ENCODE measurements at places on chromosomes 12 and 14.
A peak's percentile ranks its signal among the peaks of the same experiment; 100 is the strongest.

DNA sequence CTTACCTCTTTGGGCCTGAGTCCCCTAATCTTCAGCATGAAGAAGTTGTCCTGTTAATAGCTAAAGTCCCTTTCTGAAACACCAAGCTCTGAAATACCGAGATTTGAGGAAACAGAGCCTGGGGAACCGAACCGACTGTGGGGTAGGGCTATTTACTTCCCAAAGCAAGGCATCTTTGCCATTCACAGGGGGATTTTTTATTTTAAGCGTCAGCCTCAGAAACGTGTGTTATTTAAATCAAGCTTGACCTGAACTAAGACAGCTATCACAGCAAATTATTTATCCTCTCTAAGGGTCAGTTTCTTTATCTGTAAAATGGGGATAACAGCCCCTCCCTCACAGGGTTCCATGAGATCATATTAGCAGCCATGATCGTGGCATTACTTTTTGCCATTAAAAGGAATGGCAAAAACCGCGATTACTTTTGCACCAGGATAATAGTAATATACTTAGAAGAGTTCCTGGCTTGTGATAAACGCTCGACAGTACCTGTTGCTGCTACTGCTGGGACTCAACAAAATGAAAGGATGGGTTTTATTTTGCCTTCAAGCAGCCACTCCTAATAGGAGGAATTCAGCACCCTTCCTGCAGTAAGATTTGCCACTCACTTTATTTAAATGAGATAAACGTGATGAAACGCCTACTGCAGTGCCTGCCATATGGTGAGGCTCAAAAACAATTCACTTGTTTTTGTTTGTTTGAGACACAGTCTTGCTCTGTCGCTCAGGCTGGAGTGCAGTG lies 1.3 kb upstream of the CORO1C start:
- no peak for DNase-seq

DNA sequence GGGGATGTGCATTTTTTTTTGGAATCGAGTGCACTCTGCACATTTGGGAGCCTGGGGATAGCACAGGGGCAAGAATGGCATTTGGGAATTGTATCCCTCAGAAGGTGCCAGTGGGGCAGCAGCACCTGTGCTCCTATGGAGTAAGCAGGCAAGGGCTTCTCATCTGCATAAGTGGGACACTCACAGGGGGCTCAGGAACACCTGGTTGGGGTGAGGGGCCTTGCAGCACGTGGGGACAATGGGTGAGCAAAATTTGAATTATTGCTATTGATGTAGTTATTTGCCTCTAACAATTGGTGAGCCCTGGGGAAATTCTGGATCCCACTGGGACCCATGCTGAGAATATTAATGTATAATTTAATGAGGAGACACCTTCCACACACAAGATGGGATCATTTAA lies 274.2 kb downstream of the TTC6 start:
- DNase-seq = no peak

- no peak for DNase-seq
Observed at GRCh38 chr12:94863321-94864035, 140.0 kb downstream of the NDUFA12 start.

- no peak for DNase-seq
Observed at GRCh38 chr14:62491146-62491545, 554.1 kb downstream of the KCNH5 start.

DNA sequence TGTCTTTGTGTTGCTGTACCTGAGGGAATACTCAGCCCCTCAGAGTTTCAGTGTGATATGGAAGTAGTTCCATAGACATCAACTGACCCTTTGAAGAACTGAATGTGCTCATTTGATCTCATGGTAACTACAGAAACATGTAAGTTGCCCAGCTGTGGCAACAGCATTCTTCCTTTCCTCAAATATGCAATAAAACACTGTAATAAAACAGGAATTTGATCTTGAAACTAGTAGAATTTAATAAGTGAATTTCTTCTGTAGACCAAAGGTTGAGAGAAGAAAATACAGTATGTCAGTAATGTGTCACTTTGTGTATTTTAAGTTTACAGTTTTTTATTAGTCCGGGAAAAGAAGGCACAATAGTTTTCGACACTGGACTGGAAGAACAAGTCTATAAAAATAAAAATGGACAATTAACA lies 31.9 kb downstream of the KCTD10 start:
- DNase-seq = no peak

DNA sequence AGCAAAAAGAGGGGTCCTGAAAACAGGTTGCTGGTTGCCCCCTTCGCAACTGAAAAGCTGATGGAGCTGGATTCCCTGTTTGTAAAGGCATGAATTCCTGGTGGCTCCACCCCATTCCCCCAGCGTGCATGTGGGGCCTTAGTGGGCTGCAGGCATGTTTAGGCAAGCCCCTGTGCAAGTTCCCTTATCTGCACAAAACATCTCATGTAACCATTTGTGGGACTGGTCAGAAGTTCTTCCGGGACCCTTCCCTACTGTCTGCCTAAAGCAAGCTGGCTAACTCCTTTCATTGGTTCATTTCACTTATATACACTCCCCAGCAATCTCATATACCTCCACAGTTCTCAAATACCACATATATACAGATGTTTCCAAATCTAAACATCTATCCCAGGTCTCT lies 24.0 kb upstream of the HIGD1C start:
- peak; percentile 52 for DNase-seq

DNA sequence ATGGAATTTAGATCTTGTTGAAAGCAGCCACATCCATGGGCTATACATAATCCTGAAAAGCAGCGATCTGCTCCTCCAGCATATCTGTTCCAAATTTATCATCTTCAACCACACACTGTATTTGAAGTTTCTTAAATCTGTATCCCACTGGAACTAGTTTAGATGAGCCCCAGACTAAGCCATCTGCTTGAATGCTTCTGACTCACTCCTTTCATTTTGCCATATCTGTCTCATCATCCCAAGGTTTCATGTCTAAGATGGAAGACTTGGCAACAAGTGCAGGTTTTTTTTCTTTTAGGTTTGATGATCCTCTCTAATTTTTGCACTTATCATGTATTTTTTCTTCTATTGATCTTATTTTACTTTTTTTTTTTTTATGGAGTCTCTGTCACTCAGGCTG lies 54.4 kb upstream of the TMEM263 start:
- no peak for DNase-seq

DNA sequence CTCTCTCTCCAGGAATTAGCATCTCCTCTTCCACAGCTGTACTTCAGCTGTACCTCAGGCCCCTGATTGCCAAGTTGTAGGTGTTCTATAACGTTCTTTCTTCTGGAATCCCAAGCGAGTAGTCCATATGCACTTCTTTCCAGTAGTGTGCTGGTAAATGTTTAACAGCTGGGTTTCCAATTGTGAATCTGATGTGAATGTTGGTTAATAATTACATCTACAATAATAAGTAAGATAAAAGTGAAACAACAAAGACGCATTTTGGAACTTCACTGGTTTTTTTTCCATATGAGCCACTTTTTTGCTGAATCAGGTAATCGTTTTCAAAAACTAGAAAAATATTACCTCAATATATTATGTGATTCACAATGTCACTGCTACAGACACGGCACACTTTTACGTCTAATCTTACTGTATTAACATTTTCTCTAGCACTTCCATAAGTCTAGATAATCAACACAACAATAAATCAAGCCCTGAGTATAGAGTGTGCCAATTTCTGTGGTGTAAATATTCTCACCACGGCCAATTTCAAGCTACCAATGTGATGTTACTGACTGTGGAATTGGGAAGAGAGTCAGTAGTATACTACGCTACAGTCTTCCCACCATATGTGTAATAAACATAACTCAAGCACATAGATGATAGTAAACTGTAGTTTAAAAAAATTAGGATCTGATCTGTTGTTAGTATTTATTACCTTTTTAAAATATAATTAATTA lies 113.0 kb downstream of the ZFP36L1 start:
- no peak for DNase-seq

DNA sequence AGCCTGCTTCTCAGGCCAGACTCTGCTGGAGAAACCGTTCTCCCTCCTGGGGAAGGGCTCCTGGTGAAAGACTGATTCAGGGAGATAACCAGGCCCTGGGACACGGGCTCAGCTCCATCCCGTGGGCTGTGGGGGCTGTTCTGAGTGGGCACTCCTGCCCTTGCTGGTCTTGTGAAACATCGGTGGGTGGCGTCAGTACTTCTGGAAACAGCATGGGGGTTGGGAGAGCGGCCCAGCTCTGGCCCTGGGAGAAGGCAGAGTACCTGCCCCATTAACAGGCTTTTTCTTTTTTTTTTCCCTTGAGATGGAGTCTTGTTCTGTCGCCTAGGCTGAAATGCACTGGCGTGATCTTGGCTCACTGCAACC lies 786 bp downstream of the SLC25A47 start:
- DNase-seq = no peak

DNA sequence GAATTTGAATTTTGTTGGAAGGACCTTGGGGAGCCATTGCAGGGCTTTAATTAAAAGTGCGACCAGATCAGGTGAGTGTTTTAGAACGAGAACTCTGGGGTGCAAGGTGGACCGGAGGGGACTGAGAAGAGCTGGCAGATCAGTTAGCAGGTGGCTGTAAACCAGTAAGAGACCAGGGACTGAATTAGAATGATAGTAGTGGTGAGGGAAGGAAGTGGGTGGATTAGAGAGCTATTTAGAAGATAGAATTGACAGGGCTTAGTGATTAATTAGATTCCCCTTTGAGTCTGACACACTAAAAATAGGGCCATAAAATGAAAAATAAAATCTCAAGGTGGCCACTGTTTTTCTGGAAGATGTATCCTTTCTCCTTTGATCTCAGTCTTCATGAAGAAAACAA lies 44.8 kb downstream of the PLXNC1 start:
- no peak for DNase-seq

GRCh38 chr14:71753126-71753830 lies 179.0 kb upstream of the RGS6 start:
- DNase-seq = peak; percentile 9

DNA sequence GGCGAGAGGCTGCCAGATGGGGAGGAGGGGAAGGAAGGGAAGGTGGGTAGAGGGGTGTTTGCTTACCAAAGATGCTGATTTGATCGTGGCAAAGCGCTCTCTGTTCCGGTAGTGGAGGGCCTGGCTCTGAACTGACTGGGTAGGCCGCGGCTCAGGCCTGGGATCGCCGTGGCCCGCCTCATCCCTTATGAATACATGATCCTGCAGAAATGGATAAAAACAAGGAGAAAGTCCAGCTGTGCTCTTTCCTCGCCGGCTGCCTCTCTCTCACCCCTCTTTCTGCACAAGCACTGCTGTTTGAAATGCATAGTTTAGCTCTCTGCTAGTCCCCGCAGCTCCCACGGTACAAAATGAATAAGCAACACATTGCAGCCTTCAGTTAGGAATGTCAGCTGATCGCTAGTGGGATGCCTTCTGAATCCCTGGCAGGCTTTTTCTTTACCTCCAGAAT lies 53.8 kb downstream of the PEBP1 start:
- no peak for DNase-seq

DNA sequence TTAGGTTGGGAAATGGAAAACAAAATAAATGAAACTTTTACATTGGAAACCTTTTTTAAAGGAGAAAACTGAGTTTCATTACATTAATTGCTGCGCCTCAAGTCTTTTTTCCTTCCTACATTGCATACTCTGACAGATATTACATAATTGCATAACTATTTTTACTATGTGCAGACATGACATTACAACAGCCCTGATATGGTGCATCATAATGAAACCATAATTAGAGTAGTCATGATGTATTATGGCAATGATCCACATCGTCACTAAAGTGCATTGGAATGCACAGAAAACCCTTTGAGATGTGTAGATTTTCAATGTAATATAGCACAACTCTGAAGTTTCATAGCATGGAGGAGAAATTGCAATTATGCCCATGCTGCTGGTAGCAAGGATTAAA lies 217.8 kb upstream of the NPAS3 start:
- DNase-seq = no peak

DNA sequence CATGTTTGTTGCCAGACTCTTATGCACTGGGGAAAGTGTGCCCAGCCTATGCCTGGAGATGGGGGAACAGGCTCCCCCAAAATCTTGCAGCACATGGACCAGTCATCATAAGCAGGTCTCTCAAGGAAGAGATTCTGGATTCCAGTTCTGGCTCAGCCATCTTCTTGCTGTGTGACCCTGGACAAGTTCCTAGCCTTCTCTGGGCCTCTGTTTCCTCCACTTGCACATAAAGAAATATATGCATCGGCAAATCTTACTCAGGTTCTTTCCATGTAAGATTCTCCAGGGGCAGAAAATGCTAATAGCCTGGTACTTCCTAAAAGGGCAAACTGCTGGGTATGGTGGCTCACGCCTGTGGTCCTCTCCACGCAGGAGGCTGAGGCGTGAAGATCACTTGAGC lies 7.2 kb downstream of the OAS3 start:
- DNase-seq = no peak

DNA sequence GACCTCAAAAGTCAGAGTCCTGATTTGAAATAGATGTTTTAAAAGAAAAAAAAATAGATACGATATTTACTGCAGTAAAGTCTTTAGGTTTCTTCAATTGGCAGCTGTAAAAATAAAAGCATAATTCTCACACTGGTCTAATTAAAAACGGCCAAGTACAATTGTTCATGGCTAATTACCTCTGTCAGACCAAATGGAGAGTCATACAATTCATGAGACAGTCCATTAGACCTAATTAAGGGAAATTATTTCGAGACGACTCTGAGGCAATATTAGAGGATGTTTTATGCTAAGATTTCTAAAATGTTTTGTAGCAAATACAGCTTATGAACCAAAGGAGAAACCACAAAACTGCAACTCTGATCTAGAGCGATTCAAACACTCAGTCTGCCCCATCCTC lies 131.3 kb downstream of the PHLDA1 start:
- no peak for DNase-seq

DNA sequence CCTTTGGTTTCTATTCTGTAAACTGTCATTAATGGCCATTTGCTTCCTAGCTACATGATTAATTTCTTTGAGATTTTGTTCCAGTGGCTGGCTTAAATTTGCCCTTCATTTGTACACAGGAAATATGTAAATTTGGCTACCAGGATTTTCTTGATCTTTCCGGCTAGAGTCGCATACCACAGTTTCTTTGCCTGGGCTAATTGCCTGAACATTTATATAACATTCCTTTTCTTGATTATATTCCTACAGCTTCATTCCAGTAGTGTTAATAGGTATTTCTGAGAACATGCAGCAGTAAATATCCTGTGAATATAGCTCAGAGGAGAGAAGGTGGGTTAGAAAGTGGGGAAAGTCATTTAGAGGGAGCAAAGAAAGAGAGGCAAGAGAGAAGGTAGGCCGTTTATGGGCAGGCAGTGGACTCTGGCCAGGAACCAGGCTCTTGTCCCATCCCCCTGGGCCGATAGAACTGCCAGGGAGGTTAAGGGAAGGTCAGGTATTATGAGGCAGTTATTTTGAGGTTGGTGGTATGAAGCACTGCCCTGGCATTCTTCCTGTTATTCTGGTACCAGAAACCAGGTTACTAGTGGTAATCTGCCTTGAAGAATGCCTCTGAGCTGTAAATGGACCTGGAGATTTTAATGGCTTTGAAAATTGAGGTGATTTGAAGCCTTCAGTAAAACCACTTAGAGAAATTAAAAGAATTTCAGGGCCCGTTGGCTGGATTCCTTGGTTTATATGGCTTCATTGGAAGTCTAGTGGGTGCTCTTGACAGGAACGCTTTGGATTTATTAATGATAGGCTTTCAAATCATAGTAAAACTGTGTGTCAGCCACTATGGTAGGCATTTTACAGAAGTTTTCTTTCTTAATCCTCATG lies 4.4 kb downstream of the RNF10 start:
- peak; percentile 69 for DNase-seq

- DNase-seq = no peak
Observed at GRCh38 chr14:72962829-72963312, 36.6 kb downstream of the DCAF4 start.

- no peak for DNase-seq
Observed at GRCh38 chr14:41521891-41522290, 84.8 kb upstream of the LRFN5 start.

- no peak for DNase-seq
Observed at GRCh38 chr14:21087294-21088091, 11.0 kb downstream of the ZNF219 start.

GRCh38 chr12:130482448-130482847 lies 144.8 kb downstream of the PIWIL1 start:
- no peak for DNase-seq
